Glutamatergic neuron (in vitro differentiated cells): ENCODE measurements at places on chromosomes 4 and X. TPM values are rescaled to one million over a fixed set of nuclear protein-coding genes. Genes with fewer than 3 reads are reported as not detected.

Gene HSD17B11
- 16.2 TPM for total RNA-seq

Gene ATP8A1
- 278 TPM for total RNA-seq

Gene HMGN5
- total RNA-seq: 2.9 TPM

Gene SASH3
- total RNA-seq: not detected

Gene GLOD5
- not detected for total RNA-seq

Gene FAM149A
- 6.8 TPM for total RNA-seq

Gene TRO
- 236 TPM for total RNA-seq

Gene SOX3
- total RNA-seq: 0.71 TPM
